Lung (tissue), 17 donors: ENCODE measurements at places on chromosomes 3 and 15. TPM values are rescaled to one million over a fixed set of nuclear protein-coding genes. Genes with fewer than 3 reads are reported as not detected.

DNA sequence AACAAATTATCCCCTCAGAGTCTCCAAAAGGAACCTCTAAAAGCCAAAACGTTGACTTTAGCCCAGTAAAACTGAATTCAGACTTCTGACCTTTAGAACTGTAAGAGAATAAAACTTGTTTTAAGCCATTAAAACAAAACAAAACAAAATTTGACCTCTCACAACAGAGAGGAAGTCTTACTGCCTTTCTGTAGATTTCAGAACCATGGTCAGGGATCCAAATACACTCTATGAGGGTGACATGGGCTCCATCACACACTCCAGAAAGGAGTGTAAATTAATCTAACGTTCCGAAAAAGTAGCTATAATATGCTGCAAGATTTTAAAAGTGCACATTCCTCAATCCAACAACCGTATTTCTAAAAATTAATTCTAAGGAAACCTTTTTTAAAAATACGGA, 19.2 kb upstream of the RPL14 start:
- H3K36me3 ChIP-seq, result no peaks in the 10 kb centered on the region
- H3K27me3 ChIP-seq, result no peaks in the 10 kb centered on the region
- no peaks in the 10 kb centered on the region for H3K4me1 ChIP-seq
- H3K27ac ChIP-seq, result no peak overlapping the region

DNA sequence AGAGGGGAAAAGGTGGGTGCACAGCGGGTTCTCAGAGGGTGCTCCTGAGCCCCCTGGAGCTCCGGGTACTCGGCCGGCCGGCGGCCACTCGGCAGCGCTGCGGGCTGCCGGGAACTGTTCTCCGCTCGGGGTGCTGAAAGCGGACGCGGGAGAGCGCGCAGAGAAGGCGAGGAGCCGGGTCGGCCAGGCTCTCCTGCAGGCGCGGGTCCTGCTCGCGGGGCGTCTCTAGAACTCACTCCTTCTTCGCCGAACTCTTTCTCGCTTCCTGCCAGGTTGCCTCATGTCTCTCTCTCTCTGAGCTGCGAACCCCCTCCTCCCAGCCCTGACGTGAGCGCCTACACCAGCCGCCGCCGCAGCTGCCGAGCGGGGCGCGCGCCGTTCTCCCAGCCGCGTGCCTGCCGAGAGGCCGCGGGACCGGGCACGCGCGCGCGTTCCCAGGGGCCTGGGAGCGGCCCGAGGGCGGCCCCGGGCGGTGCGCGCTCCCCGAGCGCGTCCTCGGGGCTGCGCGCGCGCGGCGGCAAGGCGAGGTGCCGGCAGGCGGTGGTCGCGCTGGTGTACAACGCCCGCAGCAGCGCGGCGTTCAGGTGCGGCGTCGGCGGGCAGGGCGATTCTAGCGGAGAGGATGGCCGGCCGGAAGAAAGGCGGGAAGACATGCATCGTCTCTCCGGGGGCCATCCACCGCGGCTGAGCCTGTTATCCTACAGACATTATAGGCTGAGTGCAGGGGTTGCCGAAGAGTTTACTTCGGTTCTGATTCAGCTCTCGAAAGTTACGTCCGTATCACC, at the start of gene PEX5L:
PEX5L (minus strand) TSS at position 267 of the 785 bp plus-strand sequence. CDS start 338 bp downstream, outside the sequence.
- peak; percentile 77 for DNase-seq
- no peak within 1 kb of the TSS for H3K27ac ChIP-seq
- peaks cover 3% of the 10 kb centered on the region for H3K27me3 ChIP-seq

DNA sequence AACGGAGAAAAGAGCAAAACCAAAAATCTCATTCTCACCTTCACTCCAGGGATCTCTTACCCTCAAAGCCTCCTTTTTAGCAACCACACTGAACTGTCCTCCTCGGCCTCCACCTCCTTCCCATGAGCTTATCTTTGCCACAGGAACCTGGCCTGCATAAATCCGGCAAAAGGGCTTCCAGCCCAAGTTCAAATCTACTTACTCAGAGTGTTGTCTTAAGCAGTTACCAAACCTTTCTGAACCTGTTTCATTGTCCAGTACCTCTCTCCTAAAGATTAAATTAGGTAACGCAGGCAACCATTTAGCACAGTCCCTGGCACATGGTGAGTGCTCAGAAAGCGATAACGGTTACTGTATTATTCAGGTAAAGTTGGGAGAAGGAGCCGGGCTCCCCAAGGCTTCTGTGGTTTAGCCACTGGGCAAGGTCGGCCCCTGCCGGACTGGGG, 777 bp downstream of the CIB1 start:
- DNase-seq, result no peak
- no peaks in the 10 kb centered on the region for H3K27me3 ChIP-seq
- H3K4me1 ChIP-seq, result peaks cover 2% of the 10 kb centered on the region
- peak overlapping the region; percentile 97 for H3K27ac ChIP-seq

- no peaks in the 10 kb centered on the region for H3K36me3 ChIP-seq
- no peaks in the 10 kb centered on the region for H3K27me3 ChIP-seq
- no peak overlapping the region for H3K27ac ChIP-seq
Measured at GRCh38 chr15:52233405-52233804, 42.2 kb upstream of the GNB5 start.

DNA sequence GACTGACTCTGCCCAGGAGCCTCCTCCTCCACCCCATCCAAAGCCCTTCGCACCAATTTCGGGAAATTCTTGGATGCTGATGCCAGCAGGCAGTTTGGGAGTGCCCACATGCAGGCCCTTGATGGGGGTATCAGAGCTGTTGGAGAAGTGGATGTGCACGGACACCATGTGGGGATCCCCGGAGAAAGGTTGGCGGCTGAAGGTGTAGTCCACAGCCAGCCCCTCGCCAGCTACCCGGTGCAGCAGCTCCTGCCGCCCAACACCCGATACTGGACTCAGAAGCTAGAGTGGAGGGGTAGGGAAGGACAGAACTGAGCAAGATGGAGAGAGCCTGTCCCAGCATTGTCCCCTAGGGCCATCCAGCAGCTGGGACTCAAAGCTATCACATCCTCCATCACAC, 15.5 kb upstream of the CPEB1 start:
- no peaks in the 10 kb centered on the region for H3K4me1 ChIP-seq
- no peaks in the 10 kb centered on the region for H3K27me3 ChIP-seq
- H3K27ac ChIP-seq, result no peak overlapping the region

- DNase-seq, result no peak
- H3K36me3 ChIP-seq, result no peaks in the 10 kb centered on the region
- no peaks in the 10 kb centered on the region for H3K4me1 ChIP-seq
- H3K27ac ChIP-seq, result no peak overlapping the region
- H3K4me3 ChIP-seq, result no peak overlapping the region
Measured at GRCh38 chr3:155022896-155023295, 57.2 kb upstream of the MME start.

DNA sequence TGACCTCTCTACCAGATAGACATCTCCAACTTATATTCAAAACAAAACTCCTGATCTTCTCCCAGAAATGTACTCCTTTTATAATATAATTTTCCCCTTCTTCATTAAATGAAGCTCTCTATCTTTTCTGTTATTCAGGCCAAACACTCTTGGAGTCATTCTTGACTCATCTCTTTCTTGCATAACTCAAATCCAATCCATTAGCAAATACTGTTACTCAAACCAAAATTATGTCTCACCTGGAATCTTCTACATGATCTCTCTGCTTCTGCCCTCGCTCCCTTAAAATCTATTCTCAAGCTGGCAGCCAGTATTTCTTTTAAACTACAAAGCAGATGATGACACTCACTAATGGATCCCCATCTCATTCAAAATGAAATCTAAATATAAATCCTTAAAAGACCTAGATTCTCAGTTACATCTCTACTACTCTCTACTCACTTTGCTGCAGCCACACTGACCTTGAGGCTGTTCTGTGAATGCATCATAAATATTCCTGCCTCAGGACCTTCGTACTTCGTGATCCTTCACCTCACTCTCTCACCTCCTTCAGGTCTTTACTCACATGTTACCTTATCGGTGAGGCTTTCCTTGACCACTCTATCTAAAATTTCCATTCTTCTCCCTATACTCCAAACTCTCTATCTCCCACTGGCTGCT, 160.9 kb downstream of the TBC1D5 start:
- DNase-seq, result no peak
- no peaks in the 10 kb centered on the region for H3K27me3 ChIP-seq
- no peaks in the 10 kb centered on the region for H3K4me1 ChIP-seq
- H3K36me3 ChIP-seq, result no peaks in the 10 kb centered on the region

HCLS1 gene
- 23.9 TPM for total RNA-seq

CACNA1D gene
- total RNA-seq, result 36.9 TPM

LRRIQ4 gene
- 0.09 TPM for total RNA-seq

ADGRG7 gene
- total RNA-seq, result not detected
